Effector memory CD4-positive, alpha-beta T cell (primary cell): ENCODE measurements at places on chromosomes 3 and 15.

DNA sequence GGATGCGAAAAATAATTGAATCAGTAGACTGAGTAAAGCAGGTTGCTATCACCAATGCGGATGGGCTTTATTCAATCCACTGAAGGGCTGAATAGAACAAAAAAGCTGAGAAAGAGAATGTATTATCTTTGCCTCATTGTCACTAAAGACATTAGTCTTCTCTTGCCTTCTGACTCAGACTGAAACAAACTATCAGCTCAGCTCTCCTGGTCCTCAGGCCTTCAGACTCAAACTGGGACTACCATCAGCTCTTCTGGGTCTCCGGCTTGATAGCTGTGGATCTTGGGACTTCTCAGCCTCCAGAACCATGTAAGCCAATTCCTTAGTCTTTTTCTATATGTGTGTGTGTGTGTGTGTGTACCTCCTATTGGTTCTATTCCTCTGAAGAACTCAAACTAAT is 12.6 kb downstream of the IFT57 start:
- DNase-seq = no peak

- no peak for DNase-seq
Measured at GRCh38 chr15:88987934-88988671, 74.9 kb upstream of the MFGE8 start.

- DNase-seq = no peak
Measured at GRCh38 chr3:111299192-111299615, 227.6 kb downstream of the NECTIN3 start.

GRCh38 chr3:165130708-165131107 is 52.4 kb upstream of the SI start:
- DNase-seq = no peak

- no peak for DNase-seq
Measured at GRCh38 chr3:11565072-11565471, 78.6 kb downstream of the VGLL4 start.
